Stimulated activated CD4-positive, alpha-beta T cell treated with anti-CD3 and anti-CD28 coated beads, Interleukin-15, amount 100 ng/mL, for 24 hours (primary cell): ENCODE measurements at places on chromosomes 12 and 14.

- DNase-seq: no peak
Measured at GRCh38 chr12:122282061-122282460, 15.8 kb upstream of the VPS33A start.

DNA sequence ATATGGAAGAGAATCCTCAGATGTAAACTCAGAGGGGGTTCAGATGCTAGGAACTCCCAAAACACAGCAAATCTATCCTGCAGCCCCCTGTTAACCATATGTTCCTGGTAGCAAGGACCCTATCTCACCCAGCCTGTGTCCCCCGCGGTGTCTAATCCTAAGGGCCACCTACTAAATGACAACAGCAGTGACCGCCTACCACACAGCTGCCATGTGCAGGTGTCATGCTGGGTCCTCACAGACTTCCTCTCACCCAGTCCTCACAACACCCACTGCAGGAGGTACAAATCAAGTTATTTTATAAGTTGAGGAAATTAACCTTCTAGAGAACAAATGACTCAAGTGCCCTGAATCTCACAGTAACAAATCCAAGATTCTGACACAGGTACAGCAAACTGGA lies 73.9 kb downstream of the ITPK1 start:
- DNase-seq: no peak

DNA sequence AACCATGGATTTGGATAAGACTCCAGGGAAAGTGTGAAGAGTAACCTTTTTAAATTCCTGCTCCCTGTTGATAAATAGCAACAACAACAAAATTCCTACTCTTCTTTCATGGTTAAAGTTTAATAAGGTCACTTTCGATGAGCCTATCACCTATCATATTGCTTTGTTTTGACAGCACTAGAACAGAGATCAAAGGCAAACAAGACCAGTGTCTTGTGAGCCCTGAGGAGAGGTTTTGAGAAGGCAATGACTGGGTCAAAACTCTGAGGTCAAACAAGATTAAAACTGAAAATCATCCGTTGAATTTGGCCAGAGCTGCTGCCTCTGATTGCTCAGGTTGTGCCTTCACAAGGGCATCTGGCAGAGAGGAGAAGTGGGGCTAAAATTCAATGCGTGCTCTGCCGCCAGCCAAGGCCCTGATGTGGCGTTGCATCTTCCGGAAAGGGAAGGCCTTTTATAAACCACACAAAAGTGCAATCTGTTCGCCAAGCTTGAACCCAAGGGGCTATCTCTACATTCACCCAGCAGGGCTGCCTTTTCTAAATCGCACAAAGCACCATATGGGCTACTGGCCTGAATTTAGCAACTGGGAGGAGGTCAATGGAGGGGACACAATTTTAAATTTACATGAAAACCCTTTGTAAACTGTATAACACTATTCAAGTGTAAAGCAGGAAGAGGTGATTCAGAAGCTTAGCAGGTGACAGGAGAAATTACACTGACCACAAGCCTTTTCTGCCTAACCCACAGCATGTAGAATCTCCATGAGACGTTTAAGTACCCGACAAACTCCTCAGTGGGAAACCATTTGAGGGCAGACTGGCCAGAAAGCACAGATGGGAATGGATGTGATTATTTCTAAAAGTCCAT lies 140.8 kb downstream of the DAD1 start:
- no peak for DNase-seq

DNA sequence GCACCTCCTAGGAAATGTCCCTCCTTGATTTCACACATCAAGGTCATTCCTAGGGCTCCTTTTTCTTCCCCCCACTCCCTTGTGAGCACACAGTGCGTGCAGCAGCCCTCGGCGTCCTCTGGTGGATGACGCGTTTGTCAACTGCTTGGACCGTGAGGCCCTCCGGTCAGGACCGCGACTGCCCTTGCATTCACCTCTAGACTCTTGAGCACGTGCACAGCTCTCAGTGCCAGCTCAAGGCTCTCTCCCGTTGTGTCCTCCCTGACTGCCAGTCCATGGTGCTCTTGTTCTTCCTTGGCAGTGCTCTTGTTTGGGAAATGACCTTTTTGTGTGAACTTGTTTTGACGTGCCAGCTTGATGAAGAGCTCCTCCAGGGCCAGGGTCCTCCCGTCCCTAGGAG lies 67.9 kb downstream of the TSPAN9 start:
- DNase-seq: no peak

DNA sequence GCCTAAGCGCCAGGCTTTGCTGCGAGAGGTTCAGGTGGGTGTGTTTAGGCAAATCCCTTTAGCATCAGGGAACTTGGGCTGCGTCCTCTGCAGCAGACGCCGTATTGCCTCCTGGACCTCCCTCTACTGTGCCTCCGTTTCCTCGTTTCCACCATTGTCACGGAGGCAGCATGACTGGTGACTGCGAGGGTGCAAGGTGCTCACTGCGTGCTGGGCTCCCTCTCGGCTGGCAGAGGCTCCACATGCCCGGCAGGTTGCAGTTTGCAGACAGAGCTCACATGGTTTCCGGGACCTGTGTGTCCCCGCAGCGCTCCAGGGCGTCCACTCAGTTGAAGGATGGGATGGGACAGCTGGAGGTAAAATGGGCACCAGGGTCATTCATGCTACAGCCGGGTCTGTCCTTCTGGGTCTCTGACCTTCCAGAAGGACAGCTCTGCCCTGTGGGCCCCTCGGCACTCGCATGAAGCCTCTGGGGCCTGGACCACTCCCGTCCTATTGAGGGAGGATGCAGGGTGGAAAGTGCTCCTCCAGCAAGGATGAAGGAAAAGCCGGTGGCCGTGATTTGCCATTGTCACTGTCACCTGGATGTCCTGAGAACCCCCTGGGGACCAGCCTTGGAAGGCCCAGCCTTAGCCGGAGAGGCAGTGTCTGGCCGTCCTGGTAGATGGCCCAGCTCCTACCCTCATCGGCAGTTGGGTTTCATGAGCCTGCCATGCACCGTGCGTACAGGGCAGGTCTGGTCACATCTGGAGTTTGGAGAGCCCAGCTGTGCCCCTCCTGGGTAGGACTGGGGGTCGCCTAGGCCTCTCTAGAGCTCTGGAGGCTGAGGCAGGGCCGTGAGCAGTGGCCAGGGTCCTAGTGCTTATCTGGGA lies 146.5 kb downstream of the KIF26A start:
- DNase-seq: no peak

DNA sequence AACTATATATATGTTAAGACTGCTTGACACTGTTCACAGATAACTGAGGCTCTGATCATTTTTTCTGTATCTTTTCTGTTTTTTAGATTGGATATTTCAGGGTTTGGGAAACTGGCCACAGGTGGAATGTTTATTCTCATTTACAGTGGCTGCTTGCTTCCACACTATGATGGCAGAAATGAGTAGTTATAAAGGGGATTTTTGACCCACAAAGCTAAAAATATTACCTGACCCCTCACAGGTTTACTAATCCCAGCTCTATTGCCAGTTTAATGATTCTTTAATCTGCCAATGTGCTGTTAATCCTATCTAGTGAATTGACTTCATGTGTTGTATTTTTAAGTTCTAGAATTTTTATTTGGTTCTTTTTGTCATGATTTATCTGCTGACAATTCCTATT lies 29.6 kb downstream of the ACADS start:
- no peak for DNase-seq

DNA sequence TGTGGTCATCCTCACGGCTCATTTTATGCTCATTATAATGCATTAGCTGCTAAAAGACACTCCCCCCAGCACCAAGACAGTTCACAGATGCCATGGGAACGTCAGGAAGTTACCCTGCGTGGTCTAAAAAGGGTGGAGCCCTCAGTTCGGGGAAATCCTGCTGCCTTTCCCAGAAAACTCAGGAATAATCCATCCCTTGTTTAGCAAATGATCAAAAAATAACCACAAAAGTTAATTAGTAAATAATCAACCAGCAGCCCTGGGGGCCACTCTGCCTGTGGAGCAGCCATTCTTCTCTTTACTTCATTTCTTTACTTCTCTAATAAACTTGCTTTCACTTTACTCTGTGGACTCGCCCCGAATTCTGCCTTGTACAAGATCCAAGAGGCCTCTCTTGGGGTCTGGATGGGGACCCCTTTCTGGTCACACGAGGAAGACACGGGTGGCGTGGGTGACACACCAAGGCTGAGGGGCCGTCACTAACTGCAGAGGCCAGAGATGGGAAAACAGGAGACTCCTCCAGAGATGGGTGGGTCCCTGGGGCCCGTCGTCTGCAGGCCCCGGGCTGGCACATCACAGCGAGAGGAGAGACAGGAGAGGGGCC lies 65.5 kb downstream of the NOC4L start:
- DNase-seq: no peak

GRCh38 chr12:13241833-13242488 lies 45.4 kb downstream of the EMP1 start:
- DNase-seq: no peak

- no peak for DNase-seq
Measured at GRCh38 chr12:7354529-7354928, 50.7 kb downstream of the ACSM4 start.

GRCh38 chr12:108449478-108449877 lies 65.6 kb upstream of the FICD start:
- DNase-seq: no peak

DNA sequence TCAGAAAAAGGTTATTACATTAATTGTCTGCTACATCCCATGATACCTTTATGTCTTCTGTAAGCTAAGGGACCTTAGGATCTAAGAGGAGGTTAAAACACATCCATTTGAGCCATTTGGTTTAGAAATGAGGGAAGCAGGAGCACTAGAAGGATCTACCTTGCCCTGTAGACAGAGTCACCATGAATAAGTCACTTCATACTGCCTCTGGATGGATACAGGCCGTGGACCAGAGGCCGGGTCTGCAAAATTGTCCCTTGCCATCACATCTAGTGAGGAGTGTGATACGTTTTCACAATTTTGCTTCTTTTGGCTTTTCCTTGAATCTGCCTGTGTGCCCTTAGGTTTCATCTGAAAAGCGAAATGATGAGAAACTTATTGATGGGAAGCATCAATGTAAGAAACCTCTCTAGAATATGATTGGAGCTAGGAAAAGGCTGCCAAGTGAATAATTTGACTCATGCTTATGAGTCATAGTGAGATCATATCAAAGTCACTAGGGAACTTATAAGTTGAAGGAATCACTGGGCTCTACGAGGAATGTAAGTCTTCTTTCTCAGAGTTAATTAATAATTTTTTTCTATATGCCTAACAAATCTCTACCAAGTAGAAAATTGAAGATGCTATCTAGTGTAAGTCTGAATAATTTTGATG lies 10.8 kb downstream of the GLRX5 start:
- no peak for DNase-seq

GRCh38 chr12:131808744-131809371 lies 19.3 kb upstream of the MMP17 start:
- DNase-seq: peak; percentile 37

GRCh38 chr12:13799574-13799973 lies 181.8 kb downstream of the GRIN2B start:
- no peak for DNase-seq

GRCh38 chr14:64123241-64123822 lies 170.8 kb downstream of the ESR2 start:
- no peak for DNase-seq
